ENCODE measurements at places on chromosomes 1 and 21.

- DNase-seq: no peak
These were observed 12.6 kb upstream of the PLEKHG5 start for GRCh38 chr1:6503884-6504602.

DNA sequence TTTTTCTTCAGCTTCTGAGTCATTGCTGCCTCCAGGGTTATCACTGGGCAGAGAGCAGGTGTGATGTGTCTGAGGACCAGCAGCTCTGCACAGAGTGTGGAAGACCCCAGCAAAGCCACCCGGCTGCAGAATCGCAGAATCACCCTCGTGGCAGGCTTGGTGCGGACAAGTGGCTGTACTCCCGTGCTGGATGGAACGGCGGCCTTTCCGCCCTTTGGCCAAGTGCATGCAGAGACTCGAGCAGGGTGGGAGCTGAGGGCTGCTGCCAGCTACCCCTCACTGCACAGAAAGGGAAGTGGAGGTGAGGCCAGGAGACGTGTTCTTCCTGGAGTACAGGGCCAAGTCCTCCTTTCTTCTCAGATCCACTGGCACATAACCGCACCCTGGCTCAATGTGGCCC lies 162.5 kb downstream of the PCBP3 start:
- no peak for DNase-seq

DNA sequence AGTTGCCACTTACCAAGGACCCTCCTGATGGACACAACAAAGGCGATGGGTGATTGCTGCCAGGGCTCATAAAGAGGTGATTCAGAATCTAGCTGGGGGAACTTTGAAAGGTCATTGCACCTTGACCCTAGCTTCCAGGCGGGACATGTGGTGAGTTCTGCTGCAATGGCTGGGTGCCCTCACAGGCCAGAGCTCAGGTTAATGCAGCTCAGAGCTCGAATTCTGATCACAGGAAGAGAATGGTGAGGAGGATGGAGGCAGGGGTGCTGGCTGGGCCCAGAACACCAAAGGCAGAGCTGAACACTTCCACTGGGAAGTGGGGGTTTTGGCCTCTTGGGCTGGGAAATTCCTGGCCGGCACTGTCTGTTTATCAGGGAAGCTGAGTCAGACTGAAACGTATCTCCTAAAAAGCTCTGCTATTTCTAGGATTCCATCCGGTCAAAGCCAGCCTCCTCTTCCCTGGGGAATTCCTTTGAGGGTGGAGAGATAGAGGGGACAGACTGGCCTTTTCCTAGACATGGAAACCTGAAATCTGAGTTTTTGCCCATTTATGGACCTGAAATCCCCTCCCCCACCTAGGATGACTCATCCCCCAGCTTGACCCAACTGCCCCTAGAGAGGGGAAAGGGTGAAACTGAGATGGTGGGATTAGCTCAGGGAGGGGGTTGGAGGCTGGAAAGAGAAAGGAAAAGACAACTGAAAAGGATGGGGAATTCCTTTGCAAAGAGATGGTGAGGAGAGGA lies 27.2 kb downstream of the NUAK2 start:
- DNase-seq: no peak

GRCh38 chr1:17559615-17560419 lies 20.3 kb downstream of the ARHGEF10L start:
- peak; percentile 71 for DNase-seq

- no peak for DNase-seq
These were observed 10.4 kb upstream of the AGO4 start for GRCh38 chr1:35797380-35797779.

DNA sequence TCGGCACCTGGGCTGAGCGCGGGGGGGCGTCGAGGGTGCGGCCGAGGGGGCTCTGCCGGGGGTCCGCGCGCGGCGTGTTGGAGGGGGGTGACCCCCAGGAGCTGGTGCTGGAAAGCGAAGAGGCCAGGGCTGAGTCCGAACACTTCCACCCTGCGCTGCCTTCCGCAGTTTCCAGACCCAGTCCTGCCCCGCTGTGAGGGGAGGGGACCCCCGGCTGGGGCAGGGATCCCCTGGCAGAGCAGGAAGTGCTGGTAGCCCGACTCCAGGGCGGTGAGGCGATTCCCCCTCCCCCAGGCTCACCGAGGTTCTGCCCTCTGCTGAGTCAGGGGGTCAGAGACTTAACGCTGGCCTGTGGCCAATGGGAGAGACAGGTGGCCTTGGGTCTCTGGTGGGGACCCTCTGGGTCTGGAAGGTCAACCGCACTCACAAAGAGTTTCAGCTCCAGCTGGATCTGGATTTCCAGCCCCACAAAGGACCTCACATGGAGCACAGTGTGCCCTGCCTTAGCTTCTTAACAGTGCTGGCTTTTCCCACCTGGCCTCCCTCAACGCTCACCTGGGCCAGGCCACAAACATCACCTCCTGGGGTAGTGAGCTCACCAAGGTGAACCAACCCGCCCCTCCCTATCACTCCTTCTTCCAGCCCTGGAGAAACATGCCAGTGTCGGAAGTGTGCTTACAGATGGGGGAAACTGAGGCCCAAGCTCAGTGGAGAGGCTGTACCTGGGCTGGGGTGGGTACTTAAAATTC lies 39.8 kb upstream of the SYNC start:
- DNase-seq: no peak

DNA sequence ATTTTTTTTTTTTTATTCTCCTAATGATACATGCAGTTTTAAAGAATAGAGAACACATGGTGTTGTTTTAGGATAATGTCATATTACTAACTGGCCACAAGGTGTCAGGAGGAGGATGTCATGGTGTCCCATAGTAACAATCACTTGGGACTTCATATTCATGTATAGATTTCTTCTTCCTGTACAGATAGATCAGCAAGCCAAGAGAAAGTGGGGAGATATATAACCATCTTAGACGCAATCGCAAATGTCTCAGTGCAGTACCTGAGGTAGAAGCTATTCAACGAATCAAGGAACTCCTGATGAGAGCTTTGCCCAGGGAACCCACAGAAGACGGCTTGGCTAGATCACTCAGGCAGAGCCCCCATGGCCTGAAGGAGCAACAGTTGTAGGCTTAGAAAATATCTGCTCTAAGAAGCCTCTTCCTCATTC lies 12.3 kb downstream of the OR2T11 start:
- DNase-seq: peak; percentile 3

DNA sequence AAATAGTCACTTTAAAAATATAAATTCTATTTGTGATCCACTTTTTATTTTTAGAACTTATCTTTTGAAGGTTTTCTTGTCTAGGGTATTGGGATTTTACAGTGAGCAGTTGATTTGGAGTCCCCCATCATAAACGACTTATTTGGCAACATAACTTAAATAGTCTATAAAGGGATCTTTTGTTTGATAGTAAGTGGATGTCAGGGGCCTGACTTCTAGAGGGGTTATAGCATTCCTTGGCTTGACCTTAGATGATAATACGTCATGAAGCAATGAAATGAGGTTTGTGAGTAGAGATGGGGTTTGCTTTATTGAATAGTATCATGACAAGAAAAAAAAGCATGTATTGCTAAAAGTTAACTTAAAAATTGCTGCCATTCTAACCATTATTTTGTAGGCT lies 17.8 kb downstream of the VPS45 start:
- DNase-seq: no peak

DNA sequence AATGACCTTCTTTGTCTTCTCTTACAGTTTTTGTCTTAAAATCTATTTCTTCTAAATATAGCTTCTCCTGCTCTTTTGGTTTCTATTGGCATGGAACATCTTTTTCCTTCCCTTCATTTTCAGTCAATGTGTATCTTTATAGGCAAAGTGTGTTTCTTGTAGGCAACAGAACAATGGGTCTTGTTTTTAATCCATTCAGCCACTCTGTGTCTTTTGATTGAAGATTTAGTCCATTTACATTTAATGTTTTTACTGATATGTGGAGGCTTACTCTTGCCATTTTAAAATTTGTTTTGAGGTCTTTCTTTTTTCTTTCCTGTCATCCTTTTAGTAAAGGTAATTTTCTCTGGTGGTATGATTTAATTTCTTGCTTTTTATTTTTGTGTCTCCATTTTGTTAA lies 271.2 kb upstream of the ZP4 start:
- DNase-seq: no peak

GRCh38 chr21:39388038-39388810 lies 39.3 kb upstream of the HMGN1 start:
- DNase-seq: peak; percentile 75

- DNase-seq: no peak
These were observed 83.4 kb downstream of the GREM2 start for GRCh38 chr1:240528591-240528990.

Measured in left kidney (tissue), 8 donors.